ENCODE measurements at places on chromosomes 16 and 17.
A peak's percentile ranks its signal among the peaks of the same experiment; 100 is the strongest.

GRCh38 chr16:50081428-50082018, 15.8 kb downstream of the HEATR3 start:
- DNase-seq = no peak
- peaks cover 13% of the 10 kb centered on the region for H3K4me1 ChIP-seq
- H3K27ac ChIP-seq = no peak overlapping the region
- H3K36me3 ChIP-seq = peaks cover 36% of the 10 kb centered on the region

DNA sequence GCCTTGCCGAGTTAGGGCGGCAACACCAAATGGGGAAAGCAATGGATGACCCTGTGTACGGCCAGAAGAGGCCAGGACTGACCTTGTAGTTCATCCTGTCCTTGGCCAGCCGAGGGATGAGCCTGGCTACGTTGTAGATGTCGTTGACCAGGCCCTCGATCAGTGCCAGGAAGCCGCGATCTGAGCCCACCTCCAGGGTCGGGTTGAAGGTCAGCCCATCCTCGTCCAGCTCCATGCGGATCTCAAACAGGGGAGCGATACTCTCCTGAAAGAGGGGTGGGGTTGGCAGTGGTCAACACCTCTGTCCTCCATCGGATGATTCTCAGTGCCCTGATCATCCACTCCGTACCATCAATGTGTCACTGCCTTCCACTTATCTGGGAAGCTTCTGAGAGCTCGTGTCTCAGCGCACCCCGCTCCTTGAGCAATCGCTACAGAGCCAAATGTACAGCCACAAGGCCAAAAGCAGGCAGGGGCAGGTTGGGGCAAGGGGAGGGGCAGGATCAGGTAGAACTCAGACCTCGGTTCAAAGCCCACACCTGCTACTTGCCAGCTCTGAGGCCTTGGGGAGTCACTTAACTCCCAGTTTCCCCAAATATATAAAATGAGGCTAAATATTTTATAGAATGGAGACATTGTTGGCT, 39.9 kb downstream of the DNAH17 start:
- no peak for DNase-seq
- no peaks in the 10 kb centered on the region for H3K36me3 ChIP-seq
- H3K27ac ChIP-seq = no peak overlapping the region

GRCh38 chr16:1493746-1494094, 560 bp downstream of the TELO2 start:
- H3K27me3 ChIP-seq = no peaks in the 10 kb centered on the region
- peak overlapping the region; percentile 83 for H3K4me3 ChIP-seq
- peak; percentile 84 for DNase-seq
- H3K27ac ChIP-seq = peak overlapping the region; percentile 63
- H3K36me3 ChIP-seq = peaks cover 6% of the 10 kb centered on the region
- H3K4me1 ChIP-seq = peaks cover 17% of the 10 kb centered on the region

DNA sequence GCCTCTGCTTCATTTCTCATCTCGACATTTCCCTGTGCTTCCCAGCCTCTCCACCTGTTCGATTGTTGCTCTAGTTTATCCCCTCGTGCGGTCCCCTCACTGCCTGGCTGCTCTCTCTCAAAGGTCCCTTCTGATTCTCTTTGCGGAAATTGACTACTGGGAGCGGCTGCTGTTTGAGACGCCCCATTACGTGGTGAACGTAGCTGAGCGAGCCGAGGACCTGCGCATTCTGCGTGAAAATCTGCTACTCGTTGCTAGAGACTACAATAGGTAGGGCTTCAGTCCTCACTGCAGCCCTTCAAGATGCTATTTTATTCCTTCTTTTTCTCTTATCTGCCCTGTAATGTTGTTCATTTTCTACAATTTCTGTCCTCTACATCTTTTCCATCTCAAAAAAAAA, 39.4 kb downstream of the DNAH2 start:
- no peak overlapping the region for H3K4me3 ChIP-seq
- no peaks in the 10 kb centered on the region for H3K4me1 ChIP-seq
- H3K27ac ChIP-seq = no peak overlapping the region
- no peak for DNase-seq

DNA sequence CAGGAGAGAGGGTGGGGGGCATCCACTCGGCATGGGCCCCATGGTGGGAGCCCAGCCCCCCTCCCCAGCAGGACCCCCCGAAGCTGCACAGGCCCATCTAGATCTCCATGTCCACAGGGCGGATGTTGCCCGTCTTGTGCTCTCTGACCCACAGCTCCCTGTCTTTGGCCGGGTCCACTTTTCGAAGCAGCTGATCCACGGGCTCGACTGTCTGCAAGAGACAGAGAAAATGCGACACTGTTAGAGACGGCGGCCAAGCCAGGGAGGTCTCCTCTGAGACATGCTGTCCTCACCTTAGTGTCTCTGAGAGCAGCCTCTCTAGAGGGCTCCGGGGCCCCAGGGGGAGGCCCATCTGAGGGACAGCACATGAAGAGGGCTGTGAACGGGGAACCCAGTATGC, 12.1 kb upstream of the RCVRN start:
- no peak overlapping the region for H3K27ac ChIP-seq
- H3K36me3 ChIP-seq = no peaks in the 10 kb centered on the region
- no peak overlapping the region for H3K4me3 ChIP-seq
- no peaks in the 10 kb centered on the region for H3K4me1 ChIP-seq
- no peaks in the 10 kb centered on the region for H3K27me3 ChIP-seq

GRCh38 chr17:81090361-81091136, 55.6 kb downstream of the BAIAP2 start:
- H3K27ac ChIP-seq = no peak overlapping the region
- peaks cover 6% of the 10 kb centered on the region for H3K36me3 ChIP-seq
- peaks cover 37% of the 10 kb centered on the region for H3K4me1 ChIP-seq
- no peak for DNase-seq
- H3K4me3 ChIP-seq = no peak overlapping the region

DNA sequence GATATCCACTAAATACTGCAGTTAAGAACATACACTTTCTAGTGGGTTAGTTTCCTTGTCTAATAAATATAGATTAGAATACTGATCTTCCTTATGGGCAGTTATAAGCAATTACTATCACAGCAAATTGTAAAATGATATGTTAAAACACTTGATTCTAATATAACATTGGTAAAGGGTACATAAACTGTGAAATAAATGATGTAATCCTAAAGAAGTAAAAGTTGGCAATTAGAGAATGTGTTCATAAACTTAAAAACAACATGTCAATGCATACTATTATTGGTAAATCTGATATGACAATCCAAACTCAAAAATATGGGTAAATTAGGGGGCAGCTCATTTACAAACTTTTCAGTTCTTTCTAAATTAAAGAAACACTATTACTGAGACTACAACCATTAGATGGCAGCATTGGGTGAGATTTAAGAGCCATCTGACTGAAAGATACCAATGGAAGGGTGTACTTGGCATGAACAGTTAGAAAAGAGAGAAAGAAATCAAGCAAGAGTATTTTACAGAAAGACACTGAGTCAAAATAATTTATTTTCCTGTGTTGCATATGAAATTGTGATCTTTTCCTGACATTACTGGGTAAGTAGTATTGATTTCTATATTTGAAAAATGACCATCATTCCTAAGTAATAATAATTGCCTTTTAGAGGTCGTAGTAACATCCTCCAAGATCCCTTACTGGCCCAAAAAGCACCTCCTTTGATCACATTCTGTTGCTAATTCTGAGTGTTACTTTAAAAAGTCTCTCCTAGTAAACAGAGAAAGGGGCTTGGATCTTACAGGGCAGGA, 119.6 kb downstream of the SPAG9 start:
- peaks cover 31% of the 10 kb centered on the region for H3K36me3 ChIP-seq
- H3K27ac ChIP-seq = peak overlapping the region; percentile 38
- no peak for DNase-seq
- H3K4me3 ChIP-seq = no peak overlapping the region

- H3K4me3 ChIP-seq = no peak overlapping the region
- no peaks in the 10 kb centered on the region for H3K27me3 ChIP-seq
These were observed 5.4 kb downstream of the MEAK7 start for GRCh38 chr16:84498859-84499620.

GRCh38 chr17:30360086-30360808, 18.5 kb upstream of the CPD start:
- no peaks in the 10 kb centered on the region for H3K36me3 ChIP-seq
- H3K4me3 ChIP-seq = no peak overlapping the region
- no peak for DNase-seq
- no peaks in the 10 kb centered on the region for H3K4me1 ChIP-seq
- peaks cover 15% of the 10 kb centered on the region for H3K27me3 ChIP-seq

GRCh38 chr17:28392491-28392890, 13.5 kb downstream of the SLC46A1 start:
- H3K4me3 ChIP-seq = no peak overlapping the region
- H3K36me3 ChIP-seq = peaks cover 39% of the 10 kb centered on the region
- no peak overlapping the region for H3K27ac ChIP-seq
- H3K27me3 ChIP-seq = no peaks in the 10 kb centered on the region
- DNase-seq = no peak
